DMS153 (cell line): ENCODE measurements at places on chromosomes 6 and 20.

DNA sequence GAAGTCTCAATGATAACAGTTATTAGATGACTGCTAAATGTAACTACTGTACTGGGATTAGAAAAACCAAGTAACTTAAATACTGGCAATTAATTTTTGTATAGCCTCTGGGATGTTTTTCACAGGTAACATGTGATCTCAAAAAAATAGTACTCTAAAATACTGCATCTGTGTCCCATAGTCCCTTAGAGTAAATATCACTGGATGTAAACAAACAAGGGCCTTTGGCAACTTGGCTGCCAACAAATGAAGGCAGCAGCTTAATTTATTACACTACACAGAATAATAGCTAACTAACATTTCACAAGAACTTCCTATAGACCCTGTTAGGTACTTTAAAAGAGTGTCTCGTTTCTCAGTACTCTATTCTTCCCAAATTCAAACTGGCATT lies 14.0 kb downstream of the ARHGAP18 start:
- DNase-seq: no peak

- no peak for DNase-seq
Measured at GRCh38 chr6:142446168-142446567, 144.4 kb downstream of the ADGRG6 start.

DNA sequence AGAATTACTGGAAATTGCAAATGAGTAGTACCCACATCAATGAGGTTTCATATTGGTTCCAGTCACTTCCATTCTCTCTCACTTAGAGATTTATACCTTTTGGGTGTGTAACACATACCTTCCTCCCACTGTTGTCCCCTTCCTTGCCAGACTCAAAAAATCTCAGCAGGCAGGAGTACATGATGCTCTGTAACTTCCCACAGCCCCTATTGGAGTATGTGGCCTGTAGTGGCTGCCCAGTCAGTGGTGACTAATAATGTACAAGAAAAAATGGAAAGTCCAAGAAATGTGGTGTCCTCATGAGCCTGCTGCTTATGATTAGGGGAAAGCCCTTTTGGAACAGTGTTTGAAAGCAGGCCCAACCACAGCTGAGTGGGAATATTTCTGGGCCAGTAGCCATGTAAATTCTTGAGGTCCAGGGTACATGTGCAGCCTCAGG lies 312.0 kb downstream of the ZFAND3 start:
- no peak for DNase-seq

DNA sequence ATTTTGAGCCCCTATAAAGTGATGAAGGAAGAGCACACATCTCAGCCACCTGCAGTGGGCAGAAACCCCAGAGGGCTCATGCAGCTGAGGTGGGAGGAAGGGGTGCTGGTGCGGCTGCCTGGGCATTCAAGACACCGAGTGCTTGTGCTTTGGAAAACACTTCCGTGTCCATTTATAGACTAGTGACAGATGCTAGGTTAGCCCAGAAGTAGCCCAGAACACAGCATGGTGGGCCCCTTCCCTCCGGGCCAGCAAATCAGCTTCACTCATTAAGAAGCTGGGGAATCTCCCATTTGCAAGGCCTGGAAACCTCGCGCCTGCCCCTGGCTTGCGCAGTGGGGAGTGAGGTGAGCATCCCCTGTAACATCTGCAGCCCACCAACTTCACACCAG lies 12.9 kb downstream of the BEND3 start:
- DNase-seq: peak; percentile 27

- DNase-seq: no peak
Measured at GRCh38 chr6:138944412-138944811, 43.6 kb downstream of the REPS1 start.

DNA sequence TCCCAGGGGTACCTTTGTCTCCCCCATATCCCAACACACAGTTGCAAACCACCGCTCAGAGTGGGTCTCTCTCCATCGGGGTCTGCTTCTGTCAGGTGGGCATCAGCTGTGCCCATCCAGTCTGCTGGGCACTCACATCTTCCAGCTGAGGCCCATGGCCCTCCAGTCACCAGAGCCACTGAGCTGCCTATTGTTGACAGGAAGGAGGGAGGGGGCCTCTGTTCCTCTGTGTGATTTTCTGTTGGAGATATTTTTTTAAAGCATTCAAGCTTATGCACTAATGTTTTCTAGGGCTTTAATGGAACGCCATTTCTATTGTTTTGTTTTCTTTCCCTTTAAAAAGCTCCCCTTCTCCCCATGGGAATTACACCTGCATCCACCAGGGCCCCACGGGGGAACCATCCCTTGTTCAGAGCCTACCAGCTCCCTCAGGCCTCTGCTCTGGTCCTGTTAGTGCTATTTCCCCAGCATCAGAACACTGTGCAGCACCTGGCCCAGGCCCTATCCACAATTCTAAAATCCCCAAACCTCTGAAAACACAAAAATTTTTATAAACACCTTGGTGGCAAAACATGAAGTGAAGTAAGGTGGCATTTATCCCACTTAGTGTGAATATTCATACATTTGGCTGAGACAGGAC lies 326.2 kb downstream of the CD83 start:
- DNase-seq: no peak

DNA sequence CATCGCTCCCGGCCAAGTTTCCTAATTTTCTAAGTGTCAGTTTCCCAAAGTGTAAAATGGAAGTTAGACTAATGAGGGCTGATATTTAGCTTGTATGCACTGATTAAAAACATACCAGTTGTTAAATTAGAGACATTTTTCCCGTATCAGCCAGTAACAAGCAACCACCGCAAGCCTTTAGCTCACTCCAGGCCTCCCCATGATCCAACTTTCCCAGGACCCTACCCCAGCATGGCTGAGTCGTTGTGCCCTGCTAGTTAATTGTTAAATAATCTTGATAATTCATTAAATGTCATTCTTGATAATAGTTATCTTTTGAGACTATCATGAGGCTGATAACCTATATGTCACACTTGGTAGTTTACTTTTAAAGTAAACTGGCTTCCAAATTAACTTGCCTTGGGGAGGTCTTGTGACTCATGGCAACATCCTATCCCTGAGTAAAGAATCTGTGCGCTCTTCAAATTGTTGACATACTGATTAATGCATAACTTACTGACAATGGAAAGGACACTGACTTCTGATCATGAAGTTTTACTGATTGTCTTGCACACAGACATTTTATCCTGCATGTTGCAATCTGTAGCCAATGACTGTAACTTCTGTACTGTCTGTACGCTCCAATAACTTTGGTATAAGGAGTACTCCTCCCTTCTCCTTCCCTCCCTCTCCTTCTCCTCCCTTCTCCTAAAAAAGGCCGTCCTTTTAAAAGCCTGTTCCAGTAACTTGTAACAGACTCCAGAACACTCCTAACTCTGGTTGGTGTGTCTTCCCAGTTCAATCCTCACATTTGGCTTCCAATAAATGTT lies 6.3 kb upstream of the GTF3C6 start:
- DNase-seq: no peak

DNA sequence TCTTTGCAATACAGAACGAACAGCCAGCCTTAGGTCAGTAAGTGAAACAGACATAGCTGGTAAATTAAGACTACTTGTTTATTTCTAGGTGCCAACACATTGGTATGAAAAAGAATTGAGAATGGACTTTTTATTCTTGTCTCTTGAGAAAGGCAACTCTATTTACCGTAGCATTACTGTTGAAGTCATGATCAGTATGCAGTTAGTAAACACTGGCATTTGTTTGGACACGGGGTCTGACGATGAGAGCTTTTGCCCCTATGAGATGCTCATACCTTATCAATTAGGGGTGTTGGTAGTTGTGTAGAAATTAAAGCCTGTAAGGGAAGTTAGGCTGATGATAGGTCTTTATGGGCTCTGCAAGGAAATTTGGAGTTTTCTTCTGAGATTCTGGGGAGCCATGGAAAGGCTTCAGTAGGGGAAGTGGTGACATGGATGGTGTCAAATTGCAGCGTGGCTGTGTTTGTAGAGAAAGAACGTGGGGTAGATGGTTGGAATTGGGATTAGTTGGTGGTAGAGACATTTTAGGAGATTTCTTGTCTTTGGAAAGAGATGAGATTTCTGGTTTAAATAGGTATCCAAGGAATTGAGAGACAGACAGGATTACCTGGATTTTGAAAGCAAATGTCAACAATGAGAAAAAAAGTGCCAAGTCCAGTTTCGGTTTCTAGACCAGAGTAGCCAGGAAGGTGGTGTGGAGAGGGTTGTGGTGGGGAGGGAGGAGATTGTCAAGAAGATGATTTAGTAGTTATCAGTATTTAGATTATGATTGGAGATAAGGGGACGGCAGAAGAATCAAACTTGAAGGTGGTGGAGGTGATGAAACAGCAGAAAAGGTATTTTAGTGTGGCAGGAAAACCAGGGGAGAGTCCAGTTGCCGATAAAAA lies 116.6 kb downstream of the JARID2 start:
- DNase-seq: no peak

- no peak for DNase-seq
Measured at GRCh38 chr20:35144694-35145093, 2.4 kb downstream of the EDEM2 start.

DNA sequence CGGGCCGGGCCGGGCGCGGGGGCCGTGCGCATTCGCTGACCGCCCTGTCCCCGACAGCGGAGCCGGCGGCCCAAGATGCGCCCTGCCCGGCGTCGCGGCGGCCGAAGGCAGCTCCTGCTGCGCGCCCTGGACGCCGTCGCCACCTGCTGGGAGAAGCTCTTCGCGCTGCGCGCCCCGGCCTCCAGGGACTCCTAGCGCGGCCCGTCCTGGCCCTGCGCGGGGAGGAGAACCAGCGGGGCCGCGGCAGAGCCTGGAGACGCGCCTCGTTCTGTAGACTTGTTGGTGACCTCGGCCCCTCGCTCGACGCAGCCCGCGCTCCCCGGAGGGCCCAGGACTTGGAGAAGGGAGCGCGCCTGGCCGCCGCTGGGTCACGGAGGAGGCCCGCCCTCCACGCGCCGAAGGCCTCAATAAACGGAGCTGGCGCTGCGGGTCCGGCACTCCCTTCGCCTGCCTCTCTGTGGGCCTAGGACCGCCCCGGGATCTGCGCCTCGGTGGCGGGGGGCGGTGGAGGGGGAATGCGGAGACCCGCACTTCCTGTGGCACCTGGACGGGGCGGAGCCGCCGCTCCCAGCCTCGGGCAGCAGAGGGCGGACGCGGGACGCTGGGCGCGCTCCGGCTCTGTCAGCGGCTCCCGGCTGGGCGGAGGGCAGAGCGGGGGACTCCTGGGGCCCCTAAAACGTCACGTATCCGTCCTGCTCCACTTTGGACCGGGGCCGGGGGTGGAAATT lies 2.7 kb downstream of the C20orf204 start:
- DNase-seq: peak; percentile 34

DNA sequence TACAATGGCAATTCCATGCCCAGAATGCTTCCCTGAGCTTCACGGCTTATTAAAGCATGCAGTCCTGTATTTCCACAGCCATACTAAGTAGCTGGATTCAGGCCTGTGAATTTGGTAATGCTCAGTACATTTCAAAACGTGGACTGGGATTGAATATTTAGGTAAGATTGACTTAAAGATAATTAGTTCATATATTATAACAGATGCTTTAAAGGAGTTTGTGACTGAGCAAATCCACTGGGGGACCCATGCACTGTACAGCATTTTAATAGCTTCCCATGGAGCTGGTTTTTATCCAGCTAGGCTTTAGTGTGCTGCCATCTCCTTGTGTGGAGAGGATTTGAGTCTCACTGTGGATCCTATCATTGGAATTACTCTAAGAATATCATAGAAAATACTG lies 420.9 kb upstream of the FLRT3 start:
- DNase-seq: no peak

DNA sequence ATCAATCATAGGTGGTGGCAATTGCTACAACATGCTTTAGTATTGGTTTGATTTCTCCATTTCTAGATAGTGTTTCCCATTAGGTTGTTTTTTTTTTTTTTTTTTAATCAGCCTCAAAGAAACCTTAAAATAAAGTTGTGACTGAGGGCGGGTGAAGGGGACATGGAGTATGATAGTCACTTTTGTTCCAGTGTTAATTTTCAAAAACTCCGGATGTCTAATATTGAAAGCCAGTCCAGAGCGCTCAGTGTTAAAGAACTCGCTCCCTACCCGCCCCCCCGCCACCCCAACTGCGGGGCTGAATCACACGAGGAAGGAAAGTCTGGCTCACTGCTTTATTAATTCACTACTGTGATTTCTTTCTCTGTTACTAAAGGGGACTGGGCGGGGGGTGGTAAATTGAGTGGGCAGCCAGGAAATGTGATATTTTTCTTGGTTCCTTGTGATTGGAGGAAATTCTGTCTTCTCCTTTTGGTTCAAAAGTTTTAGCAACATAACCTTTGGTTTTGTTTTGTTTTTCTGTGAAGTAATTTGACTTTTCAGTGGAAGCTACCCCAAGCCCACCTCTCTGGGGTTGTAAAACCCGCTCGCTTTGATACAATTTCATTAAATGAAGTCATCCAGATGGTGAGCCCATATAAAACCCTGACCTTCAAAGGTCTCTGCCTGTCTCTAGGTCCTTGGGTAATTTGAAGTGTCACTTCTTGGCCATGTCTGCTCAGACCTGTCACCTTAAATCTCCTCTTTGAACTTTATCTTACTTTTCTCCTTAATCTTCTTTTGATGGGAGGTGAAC lies 38.0 kb downstream of the TNFAIP3 start:
- DNase-seq: no peak

DNA sequence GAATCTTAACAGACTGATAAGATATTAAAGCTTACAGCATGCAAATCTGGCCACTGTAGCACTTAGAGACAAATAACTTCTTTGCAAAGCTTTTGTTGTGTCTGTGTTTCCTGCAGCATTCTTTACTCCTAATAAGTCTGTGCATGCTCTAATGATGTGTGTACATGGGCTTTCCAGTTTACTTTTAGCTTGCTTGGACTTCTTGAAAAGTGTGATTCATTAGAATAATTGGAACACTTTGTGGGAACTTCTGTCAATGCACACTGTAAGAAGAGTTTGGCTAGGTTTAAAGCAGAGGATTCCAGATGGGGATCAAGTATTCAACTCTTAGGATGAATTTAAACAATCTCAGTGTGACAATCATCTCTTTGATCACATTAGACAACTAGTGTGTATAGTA lies 22.1 kb upstream of the TINAG start:
- DNase-seq: no peak

- DNase-seq: no peak
Measured at GRCh38 chr6:74199215-74199915, 503.4 kb downstream of the CD109 start.

GRCh38 chr20:6714279-6714711 lies 53.2 kb upstream of the BMP2 start:
- no peak for DNase-seq

DNA sequence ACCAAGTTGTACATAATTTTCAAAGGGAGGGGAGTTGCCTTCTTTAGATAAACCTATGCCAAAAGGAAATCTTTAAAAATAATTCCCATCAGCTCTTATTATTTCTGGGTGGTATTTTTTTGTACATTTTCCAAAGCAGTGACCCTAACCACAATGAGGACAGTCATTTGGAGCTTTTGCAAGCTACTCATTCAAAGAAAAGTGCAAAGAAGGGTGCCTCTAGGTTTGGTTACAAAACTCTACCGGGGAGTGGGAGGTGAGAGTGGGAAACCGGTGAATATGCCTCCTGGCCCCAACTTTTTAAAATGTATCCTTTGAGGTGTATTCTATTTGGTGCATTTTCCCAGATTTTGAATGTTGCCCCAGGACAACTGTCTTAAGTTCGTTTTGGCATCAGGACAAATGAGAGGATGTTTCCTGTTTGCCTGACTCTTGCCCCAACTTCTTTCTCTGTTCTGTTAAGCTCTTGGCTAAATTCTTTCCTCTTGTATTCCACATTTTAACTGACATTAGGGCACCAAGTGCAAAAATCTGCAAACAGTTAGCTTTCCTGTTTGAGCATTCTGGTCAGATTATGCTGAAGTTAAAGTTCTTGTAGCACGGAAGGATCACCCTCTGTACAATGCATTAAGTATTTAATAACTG lies 78.9 kb downstream of the SLX4IP start:
- DNase-seq: no peak

GRCh38 chr6:70725817-70726415 lies 58.2 kb downstream of the SMAP1 start:
- no peak for DNase-seq
